ENCODE measurements at places on chromosomes 11 and 22.

DNA sequence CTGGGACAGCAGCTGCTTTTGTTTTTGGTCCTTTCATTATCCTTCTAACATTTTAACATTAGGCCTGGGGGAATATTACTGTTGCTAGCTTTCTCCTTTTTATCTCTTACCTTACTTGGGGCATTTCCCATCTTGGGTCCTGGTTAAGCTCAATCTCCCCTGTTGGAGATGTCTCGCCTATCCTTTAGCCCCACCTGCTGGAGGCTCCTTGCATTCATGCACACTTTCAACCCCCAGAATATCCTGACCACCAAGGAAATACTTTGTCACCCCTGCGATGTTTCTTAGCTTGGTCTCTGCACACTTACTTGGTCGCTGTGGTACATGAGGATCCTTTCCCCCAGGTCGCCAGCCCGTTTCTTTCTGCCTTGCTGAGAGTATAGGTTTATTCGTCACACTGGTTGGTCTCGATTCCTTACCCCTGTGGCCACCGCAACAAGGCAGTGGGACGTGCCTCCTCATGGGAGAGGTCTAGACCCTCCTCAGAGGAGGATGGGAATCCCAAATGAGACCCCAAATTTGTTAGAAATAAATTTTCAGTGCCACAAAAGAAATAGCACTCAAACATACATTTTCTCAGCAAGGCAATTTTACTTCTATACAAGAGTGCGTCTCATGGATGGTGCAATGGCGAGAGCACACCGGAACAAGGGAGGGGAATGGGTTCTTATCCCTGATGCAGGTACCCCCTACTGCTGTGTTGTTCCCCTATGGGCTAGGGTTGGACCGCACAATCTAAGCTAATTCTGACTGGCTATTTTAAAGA, 5.4 kb upstream of the TXN2 start:
- no peak for DNase-seq

DNA sequence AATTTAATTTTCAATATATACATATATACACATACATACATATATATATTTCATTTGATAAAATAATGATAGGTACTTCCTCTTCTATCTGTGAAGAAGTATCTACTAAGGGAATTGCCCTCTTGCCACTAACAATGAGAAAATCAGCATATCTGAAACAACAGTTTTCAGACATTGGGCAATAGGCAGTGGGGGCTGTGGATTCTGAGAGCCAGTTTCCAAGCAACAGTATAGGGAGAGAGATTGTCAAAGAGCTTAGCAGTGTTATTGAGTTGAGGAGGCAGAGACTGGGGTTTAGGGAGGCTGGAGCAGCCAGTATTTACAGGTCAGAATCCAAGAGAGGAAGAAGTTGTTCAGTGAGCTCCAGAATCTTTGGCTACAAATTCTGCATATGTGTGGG, 119.3 kb downstream of the ARFGAP2 start:
- DNase-seq = no peak

GRCh38 chr11:1882265-1883238, 9.1 kb downstream of the PRR33 start:
- DNase-seq = peak; percentile 19

DNA sequence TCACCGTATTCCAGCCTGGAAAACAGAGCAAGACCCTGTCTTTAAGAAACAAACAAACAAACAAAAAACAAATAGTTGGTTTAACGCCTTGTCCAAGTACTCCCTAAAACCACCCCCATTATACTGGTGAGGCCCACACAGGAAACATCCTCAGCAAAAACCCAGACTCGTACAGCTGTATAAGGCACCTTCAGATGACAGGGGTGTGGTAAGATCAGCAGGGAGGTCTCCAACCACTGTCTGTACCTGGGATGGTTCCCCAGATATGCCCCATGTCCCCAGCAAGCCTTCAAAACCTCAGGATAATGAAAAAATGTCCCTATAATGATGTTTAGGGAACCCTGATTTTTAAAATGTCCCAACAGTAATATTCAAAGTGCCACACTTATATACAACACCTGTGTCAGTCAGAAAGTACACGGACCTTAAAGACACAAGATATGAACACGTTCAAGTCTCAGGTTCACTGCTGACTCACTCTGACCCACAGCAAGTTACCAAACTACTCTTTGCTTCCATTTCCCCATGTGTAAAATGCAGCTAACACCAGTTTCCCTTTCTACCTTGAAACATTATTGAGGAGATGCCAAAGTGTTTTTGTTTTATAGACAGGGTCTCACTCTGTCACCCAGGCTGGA, 9.3 kb downstream of the SF3A1 start:
- DNase-seq = no peak

DNA sequence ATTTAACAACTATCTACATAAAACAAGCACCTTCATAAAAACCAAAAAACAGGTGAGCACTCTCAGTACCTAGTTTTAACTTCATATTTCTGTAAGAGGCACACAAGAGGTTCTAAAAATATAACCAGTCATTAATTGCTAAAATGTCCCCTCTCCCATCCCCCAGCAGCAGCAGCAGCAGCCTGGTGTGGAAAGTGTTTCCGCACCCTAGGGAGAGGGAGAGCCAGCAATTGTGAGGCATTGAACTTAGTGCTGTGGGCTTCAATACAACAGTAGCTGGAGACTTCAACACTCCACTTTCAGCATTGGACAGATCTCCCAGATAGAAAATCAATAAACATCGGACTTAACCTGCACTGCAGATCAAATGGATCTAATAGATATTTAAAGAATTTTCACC, 1158.5 kb downstream of the JRKL start:
- DNase-seq = no peak

GRCh38 chr22:48299124-48299523, 1528.5 kb downstream of the BRD1 start:
- no peak for DNase-seq

DNA sequence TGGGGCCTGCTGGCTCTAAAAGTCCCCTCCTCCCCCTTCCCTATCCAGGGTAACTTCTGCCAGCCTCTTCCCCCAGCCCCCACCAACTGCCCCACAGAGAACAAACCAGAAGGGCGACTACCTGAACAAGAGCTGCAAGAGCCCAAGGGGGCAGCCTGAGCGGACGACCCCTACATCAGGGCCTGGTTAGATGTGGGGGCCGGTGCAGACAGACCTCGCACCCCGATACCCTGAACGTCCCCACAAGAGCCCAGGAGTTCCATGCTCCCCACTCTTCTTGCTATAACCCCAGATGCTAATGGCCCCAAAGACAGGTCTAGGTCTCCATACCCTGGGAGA, 20.7 kb downstream of the SUN2 start:
- no peak for DNase-seq

DNA sequence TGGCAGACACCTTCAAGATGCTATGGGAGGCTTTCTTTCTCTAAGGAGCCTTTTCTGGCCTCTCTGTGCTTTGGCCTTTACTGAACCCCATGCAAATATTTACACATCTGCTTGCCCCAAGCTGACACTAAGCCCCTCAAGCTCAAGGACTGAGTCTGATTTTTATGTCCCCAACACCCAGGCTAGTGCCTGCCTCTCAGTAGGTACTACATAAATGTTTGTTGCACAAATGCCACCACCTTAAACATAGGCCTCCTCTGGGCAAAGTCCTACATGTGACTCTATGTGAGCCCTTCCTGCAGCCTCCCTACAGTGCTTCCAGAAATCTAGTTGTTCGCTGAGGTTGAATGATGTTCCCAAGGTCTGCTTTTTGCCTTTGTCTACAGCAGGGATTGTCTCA, 187.6 kb downstream of the DBX1 start:
- DNase-seq = no peak

DNA sequence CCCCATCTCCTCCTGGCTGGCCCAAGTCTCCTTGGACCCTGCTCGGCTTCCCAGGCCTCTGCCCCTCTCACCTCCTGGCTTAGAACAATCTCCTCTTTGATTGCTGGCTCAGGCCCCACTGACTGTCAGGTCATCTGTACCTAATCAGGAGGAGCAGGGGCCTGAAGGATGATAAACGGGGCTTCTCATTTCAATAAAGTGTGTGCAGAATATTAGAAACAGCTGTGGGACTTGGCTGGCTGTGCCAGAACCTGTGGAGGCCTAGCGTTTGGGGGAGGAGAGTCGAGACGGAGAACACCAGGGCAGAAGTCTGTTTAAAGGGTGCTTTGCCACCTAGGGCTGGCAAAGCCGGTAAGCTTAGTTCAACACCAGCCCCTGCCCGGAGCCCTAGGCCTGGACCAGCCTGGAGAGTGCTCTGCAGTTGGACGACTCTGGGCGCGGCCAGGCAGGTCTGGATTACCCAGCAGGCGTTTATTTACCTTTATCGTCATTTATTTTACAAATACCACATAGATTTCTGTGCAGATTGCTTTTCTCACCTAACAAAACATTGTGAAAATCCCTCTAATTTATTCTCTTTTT, 10.1 kb upstream of the VSIG10L2 start:
- peak; percentile 6 for DNase-seq

- no peak for DNase-seq
These were observed 743 bp upstream of the CD3D start for GRCh38 chr11:118343248-118343647.

GRCh38 chr11:34546511-34547209, 33.1 kb upstream of the ELF5 start:
- no peak for DNase-seq

- DNase-seq = no peak
These were observed 2.9 kb downstream of the MUC2 start for GRCh38 chr11:1077417-1078119.

DNA sequence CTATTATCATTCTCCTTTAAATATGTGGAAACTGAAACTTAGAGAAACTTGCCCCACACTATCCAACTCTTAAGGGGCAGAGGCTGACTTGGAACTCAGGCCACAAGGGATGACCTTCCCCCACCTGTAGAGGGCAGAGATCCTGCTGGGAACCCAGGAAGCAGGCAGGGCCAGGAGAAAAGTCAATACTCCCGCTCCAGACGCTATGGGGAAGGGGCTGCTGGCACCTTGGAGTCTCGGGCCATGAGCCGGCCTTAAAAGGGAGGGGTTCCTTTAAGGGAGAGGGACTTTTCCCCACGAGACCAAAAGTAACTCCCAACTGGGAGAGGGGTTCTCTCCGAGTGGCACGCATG, 620 bp upstream of the ANO5 start:
- no peak for DNase-seq

GRCh38 chr22:39316440-39317083, 2.9 kb downstream of the RPL3 start:
- peak; percentile 87 for DNase-seq

DNA sequence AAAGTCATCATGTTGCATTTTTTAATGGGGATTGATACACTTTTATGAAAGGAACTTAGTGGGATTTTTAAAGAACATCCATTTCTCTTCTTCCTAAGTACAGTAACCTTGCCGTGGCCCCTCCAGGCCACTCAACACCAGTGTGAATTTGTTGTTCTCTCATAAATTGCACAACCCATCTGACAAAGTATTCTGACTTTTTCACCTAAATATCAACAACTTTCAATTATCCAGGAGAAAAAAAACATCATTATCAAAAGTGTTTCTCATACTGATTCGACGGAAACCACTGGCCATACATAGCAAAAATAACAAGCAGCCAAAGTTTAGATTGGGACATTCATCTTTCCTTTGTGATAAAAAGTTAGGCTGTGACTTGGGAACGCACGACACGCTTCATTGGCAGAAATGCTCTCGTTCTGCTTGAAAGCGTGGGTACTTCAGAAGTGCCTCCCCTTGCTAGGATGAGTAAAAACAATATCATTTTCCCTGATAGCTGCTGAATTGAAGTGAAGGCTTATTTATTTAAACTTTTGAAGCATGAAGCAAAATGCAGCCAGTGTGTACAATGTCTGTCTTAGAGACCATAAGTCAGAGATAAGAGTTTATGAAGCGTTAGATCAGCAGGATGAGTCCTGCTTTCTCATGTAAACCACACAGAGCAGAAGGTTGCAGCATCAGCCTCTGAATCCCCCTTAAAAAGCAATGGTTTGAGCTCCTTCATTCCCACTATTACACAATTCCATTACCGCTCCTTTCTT, 20.6 kb upstream of the EIF3M start:
- DNase-seq = no peak

GRCh38 chr22:23157560-23158515, 12.6 kb downstream of the RAB36 start:
- no peak for DNase-seq

- DNase-seq = no peak
These were observed 352.5 kb downstream of the TBC1D22A start for GRCh38 chr22:47114813-47115517.

GRCh38 chr11:107679255-107680024, 32.4 kb downstream of the SLN start:
- DNase-seq = no peak

DNA sequence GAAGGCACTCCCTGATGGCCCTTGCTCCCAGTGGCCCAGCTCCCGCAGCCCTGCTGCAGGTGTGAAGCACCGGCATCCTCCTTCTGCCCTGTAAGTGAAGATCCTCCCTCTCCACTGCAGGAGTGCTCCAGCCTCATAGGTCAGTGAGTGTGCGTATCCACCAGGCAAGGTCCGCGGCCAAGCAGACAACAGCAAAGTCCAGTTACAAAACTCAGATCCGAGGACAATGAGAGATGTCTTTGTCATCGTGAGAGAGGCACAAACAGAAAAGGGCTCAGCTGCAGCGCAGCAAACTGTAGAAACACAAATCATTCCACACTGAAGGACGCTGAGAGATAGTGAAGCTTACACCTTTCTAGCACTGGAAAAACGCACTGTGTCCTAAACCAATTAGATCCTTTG, 46.1 kb downstream of the MYH9 start:
- no peak for DNase-seq

GRCh38 chr11:122764371-122765090, 73.8 kb upstream of the CRTAM start:
- no peak for DNase-seq

DNA sequence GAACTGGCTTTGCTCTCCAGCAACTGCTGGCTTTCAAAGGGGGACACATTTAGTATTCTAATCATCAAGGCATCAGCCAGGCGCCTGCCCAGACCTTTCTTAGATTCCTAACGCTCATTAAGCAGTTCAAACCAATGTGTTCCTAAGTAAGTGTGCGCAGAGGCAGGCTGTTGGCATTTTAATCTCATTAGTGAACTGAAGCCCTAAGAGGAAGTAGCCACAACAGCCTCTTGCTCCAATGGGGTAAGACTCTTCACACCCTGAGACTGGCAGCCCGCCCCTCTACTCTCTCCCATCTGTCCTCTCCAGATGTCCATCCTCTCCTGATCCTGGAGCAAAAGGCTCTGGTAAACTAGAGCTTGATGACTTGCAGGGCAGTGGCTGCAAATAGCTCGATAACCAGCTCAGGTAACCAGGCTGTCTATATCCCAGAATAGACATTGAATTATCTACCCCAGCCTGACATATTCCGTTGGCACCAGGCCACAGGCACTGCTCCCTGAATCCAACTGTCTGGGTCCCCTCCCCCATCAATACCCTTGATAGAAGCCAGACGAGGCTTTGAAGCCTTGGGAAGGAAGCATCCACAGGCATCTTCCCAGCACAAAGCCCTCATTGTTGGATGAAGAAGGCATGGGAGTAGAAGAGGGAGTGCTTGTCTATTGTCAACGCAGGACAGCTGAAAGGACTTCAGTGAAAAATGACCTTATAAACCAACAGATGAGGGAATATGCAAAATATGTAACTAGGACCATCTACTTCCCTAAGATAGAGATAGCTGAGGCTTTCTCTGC, 321.1 kb downstream of the TENM4 start:
- DNase-seq = no peak
